ENCODE measurements at places on chromosomes 12 and 14.

DNA sequence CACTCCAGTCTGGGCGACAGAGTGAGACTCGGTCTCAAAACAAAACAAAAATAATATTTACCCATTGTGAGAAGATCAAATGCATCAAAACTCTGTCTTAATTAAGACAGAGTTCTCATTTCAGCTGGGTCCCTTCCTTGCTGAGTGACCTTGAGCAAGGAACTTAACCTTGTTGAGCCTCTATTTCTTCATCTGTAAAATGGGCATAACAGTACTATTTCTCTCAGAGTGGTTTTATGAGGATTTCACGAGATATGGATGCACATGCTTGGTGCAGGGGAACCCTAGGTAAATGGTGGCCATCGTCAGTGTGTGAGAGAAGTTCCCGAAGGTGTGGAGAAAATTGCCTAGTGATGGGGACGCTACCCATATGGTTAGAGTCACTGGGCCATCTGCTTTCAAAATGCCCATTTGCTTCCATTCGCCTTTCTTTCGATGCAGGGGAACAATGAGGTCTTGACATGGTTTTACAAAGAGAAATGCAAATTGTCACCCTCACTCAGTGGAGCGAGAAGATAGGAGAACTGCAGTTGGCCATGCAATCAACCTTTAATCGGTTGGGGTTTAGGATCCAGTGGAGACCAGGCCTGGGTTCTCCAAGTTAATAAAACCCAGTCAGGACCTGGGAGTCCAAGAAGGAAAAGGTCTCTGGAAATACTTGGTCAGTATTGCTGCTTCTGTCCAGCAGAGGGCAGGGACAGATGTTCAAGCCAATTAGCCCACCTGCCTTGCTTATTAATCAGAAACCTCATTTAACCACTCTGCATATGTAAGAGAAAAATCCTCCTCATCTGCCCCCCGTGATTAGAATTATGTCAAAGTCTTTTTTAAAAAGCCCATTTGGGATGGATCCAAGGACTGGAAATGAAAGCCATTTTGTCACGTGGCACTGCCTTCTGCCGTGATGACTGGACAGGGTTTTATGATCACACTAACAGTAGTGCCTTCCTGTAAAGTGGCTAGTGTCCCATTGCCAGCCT is 37.2 kb downstream of the CFAP251 start:
- no peak for DNase-seq

DNA sequence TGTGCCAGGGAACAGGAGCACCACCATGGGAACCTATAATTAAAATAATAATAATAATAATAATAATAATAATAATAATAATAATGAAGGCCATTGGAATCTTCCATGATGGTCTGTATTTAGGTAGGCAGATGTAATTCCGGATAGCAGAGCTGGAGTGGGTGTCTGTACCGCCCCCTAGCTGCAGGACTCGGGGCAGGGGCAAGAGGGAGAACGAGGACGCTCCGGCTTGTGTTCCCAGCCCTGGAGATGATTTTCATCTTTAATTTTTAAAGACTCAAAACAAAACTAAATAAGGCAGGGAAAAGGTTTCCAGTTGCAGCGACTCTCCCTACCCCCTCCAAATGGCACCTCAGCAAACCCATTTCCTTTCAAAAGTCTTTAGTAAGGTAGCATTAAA is 501.1 kb downstream of the VRK1 start:
- DNase-seq, result no peak

DNA sequence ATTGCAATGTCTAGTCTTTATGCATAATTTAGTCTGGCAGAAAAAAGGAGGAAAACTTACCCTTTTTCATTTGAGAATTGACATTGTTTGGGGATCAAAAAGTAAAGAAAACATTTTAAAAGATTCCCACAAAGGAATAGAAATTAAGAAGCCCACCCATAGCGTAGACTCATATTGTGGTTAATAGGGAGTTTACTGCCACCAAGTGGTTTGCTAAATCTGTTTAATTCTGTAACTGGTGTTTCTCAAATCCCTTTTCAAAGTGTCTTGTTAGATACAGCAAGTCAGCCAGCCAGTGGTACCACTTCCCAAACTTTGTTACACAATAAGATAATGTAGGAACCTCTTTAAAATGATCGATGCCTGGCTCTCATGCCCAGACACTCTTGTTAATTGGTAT is 180.3 kb downstream of the IPO8 start:
- DNase-seq, result no peak

GRCh38 chr12:71691504-71692129 is 5.7 kb downstream of the TMEM19 start:
- no peak for DNase-seq

DNA sequence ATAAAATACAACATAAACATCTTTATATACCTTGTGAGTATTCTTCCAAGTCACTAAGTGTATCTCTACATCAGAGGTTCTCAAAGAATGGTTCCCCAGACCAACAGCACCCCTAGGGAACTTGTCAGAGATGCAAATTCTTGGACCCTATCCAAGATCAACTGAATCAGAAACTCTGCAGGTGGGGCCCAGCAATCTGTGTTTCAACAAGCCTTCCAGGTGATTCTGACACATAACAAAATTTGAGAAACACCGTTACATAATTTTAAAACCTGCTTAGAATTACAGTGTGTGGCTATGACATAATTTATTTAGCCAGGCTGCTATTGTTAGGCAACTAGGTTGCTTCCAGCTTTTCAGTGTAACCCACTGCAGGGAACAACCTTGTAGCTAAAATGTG is 49.8 kb downstream of the NTN4 start:
- no peak for DNase-seq

DNA sequence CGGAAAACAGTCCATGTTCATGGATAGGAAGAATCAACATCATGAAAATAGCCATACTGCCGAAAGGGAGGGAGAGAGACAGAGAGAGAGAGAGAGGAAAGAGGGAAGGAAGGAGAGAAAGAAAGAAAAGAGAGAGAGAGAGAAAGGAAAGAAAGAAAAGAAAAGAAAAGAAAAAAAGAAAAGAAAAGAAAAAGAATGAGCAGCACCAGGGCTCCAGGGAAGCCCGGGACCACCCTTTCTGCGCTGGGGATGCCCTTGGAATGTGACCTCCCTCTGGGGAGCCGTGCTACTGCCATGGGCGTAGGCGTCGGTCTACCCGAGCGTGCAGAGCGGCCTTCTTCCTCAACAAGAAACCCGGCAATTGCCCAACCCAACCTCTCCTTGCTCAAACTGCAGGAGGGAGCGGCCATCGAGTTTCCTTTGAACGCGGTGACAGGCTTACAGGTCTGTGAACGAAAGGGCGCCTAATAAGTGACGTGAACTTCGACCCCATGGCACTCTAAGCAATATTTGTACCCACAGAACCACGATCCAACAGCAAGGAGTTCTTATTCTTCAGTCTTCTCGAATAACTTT is 16.9 kb downstream of the OR6S1 start:
- DNase-seq, result no peak

DNA sequence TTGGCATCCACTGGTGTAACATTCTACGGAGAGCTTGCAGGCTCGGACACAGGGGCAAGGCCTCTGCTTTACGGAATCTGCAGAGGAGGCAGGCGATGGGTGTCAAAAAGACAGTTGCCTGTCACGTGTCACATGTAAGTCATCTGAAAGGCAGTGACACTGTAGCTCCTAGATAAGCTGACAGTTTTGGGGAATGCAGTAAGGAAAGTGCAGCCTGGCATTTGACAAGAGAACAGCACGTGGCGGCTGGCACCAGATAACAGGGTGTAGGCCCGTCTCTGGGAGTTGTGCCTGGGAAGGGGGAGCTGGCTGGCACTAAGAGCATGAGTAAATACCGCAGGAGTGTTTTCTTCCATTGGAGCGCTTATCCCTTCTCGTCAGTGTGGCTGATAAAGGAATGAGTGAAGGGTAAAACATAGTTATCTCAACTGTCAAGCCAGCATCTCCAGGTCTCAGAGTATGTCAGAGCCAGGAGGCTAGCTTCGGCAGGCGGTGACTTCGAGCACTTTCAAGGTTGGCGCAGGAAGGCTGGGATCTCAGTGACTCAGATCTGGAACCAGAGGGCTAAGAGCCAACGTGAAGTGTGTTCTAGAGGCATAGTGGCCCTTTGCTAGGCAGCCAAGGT is 26.1 kb downstream of the ADCK1 start:
- no peak for DNase-seq

- DNase-seq, result no peak
Observed at GRCh38 chr12:105955976-105956375, 182.8 kb downstream of the NUAK1 start.

DNA sequence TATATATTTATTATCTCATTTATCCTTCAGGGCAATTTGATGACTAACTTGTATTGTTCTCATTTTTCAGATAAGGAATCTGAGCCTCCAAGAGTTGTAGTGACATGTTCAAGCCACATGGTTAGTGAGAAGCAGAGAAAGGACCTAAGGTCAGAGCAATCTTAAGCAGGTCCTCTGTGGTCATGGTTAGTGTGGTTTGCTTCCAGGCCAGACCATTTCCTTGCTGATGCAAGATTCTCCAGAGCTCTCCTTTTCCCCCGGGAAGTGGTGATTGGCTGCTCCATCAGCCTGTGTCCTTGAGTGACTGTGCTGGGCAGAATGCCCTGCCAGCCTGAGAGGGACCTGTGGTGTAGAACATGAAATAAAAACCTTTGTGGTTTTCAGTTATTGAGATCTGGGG is 141.3 kb downstream of the KTN1 start:
- DNase-seq, result no peak

GRCh38 chr12:112524676-112525425 is 106.1 kb downstream of the PTPN11 start:
- no peak for DNase-seq

DNA sequence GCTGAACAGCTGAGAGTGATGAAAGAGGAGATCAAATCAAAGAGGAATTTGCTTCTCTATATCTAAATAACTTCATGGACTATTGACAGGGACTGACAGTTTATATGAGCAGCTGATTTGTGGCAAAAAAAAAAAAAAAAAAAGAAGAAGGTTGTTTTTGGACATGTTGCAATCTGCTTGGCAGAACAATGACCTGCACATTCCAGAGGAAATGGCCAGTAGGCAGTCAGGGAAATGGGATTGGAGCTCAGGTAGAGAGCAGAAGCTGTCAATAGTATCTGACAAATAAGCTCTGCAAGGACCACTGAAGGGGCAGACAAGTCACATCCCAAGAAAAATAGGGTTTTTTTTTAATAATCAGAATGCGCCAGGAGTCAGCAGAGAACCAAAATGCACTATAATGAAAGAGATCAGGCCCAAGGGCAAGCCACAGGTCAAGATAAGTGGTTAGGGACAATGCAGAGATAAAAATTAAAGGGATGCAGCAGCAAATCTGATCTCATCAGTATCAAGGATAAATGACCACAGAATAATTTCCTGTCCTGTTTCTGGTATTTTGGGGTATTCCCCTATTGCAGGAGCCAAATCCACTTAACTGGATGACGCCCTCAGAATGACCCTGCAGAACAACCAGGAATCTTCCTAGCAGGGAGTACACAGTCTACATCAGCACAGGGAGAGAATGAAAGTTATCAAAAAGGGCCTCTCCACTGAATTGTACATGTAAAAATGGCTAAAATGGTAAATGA is 22.6 kb upstream of the DUSP16 start:
- DNase-seq, result no peak

DNA sequence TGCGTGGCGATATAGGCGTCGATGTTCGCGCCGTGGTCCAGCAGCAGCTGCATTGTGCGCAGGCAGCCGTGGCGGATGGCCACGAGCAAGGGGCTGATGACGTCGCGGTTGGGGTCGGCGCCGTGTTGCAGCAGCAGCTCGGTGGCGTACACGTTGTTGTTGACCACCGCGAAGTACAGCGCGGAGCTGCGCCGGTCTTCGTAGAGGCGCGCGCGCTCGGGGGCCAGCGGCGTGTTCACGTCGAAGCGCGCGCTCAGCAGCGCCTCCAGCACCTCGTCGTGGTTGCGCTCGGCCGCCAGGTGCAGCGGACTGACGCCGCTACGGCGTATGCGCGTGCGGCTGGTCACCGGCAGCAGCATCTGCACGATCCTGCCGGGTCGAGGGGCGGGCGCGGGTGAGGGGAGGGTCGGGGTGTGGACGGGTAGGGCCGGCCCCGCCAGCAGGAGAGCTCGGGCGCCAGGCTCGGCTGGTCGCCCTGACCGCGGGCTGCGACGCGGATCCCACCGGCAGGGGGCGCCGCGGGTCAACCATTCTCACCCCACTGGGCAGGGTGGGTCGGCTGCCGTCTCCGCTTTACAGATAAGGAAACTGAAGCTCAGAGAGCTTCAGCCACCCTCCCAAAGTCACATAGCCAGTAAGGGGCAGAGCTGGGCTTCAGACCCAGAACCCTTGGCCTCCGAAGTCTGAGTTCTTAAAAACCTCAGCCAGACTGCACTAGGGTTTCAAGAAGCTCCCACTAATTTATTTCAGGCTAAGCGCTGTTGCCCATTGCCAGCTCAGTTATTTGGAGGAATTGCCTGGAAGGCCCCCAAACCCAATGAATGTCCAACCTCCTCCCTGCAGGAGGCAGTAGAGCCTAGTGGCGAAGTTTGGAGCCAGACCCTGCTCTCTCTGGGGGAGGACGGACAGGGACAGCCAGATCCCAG is 12.4 kb downstream of the FAM181A start:
- DNase-seq, result peak; percentile 86

- no peak for DNase-seq
Observed at GRCh38 chr12:53965281-53966084, 7.4 kb upstream of the HOXC11 start.

DNA sequence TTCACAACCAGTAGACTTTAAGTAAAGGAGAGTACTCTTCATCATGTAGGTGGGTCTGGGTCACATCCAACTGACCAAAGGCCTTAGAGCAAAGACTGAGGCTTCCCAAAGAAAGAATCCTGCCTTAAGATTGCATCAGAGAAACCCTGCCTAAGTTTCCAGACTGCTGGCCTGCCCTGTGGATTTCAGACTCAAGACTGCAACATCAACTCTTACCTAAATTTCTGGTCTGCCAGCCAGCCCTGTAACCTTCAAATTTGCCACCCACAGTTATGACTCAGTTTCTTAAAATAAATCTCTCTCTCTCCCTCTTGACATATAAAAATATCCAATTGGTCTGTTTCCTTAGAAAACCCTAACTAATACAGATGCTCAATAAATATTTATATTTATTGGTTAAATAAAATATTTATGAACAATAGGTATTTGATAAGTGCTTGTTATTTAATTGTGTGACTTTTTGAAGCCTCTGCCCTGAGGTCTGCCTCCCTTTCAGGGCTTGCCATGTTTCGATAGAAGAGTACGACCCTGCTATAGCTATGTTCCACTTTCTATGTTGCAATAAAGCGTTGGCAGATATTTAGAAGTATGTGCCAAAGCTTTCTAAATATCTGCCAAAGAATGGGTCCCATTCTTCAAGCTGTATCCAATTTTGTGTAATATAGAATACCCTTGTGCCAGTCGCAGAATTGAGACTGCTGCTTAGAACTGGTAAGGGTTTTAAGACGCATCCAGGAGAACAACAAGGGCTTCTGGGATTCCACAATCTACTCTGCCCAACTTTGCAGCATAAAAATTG is 65.7 kb downstream of the TMEM30B start:
- no peak for DNase-seq

DNA sequence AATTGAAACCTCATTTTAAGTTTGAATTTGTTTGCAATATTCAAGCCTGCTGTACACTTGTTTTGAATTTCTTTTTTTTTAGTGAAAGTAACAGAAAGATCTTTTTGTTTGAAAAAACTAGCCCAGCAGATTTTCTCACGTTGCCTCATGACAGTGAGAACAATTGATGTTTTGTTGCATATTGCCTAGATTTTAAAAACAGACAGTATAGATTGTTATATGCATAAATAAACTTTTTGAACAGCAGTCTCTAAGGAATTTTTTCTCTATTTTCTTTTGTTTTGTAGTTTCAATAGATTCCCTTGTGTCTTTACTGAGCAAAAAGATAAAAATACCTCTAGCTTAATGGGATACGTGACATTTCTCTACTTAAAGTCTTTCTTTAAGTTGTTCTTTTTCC is 15.4 kb downstream of the OR6C6 start:
- DNase-seq, result no peak
